ENCODE measurements at places on chromosomes 7 and 10.

DNA sequence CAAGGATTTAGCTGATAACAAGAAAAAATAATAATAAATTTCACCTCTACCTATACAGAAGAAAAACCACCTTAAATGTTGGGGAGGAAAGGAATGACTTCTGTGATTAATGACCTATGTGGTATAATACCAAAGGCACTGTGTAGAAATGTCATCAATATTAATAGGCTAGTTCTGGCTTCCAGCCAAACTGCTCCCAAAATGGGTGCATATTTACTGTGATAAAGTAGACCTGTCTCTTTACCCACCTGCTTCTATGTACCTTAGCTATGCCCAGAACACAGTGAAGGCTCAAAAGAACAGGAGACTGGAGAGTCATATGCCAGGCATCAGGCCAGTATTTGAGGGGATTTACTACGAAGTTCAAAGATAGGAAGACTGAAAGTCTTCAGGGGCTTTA lies 76.0 kb downstream of the ATE1 start:
- H3K36me3 ChIP-seq, result no peaks in the 10 kb centered on the region
- H3K4me1 ChIP-seq, result no peaks in the 10 kb centered on the region
- H3K4me3 ChIP-seq, result no peak overlapping the region
- no peak for DNase-seq

- H3K27ac ChIP-seq, result peak within 1 kb of the TSS; percentile 82
- H3K4me3 ChIP-seq, result peak within 1 kb of the TSS; percentile 71
- DNase-seq, result peak; percentile 62
Measured at GRCh38 chr7:82443547-82444219, at the start of gene CACNA2D1. TSS of gene CACNA2D1 (minus strand) at chr7:82443777.

DNA sequence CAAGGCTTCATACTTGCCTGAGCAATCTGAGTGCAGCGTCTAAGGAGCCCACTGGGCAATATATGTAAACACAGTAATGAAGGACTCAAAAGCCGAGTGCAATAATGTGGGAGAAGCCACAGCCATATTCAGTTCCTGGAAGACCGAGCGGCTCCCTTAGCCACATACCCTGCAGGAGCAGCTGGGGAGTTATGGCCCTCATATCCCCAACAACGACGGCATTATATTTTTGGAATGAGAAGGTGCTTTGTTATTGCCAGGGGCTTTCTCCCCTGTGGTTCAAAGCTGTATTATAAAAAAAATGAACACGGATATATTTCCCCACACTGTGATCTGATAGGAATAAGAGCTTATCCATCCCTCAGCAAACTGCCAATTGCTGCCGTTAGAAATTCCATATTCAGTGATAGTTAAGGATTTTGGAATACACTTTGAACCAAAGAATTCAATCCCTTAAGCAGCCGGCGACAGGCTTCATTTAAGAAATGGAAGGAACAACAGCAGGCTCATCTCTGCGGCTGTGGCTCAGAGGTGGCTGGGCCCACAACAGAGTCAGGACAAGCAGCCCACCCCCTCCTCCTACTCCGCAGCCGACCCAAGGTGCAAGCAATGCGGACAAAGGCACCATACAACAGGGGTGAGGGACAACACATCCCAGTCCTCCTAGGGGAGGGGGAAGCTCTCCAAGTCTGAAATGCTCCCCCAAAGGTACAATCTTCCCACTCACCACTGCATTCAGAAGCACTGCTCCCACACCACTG lies 77.2 kb downstream of the TNS3 start:
- no peak for DNase-seq
- H3K4me1 ChIP-seq, result peaks cover 43% of the 10 kb centered on the region
- peak overlapping the region; percentile 23 for H3K27ac ChIP-seq
- no peak overlapping the region for H3K4me3 ChIP-seq
- H3K27me3 ChIP-seq, result no peaks in the 10 kb centered on the region

- no peak for DNase-seq
- H3K4me3 ChIP-seq, result no peak overlapping the region
- H3K27ac ChIP-seq, result no peak overlapping the region
- no peaks in the 10 kb centered on the region for H3K4me1 ChIP-seq
Measured at GRCh38 chr10:62380016-62380415, 5.8 kb downstream of the ZNF365 start.

- no peak overlapping the region for H3K4me3 ChIP-seq
- no peaks in the 10 kb centered on the region for H3K27me3 ChIP-seq
- peak; percentile 44 for DNase-seq
- H3K4me1 ChIP-seq, result no peaks in the 10 kb centered on the region
- H3K27ac ChIP-seq, result peak overlapping the region; percentile 6
- no peaks in the 10 kb centered on the region for H3K36me3 ChIP-seq
Measured at GRCh38 chr7:81484261-81484660, 285.6 kb downstream of the HGF start.

GRCh38 chr7:54839575-54840213 lies 80.7 kb upstream of the SEC61G start:
- H3K27ac ChIP-seq, result no peak overlapping the region
- H3K4me1 ChIP-seq, result no peaks in the 10 kb centered on the region
- no peaks in the 10 kb centered on the region for H3K36me3 ChIP-seq
- no peak overlapping the region for H3K4me3 ChIP-seq

- no peak for DNase-seq
- H3K27ac ChIP-seq, result no peak overlapping the region
- H3K4me3 ChIP-seq, result no peak overlapping the region
- no peaks in the 10 kb centered on the region for H3K36me3 ChIP-seq
Measured at GRCh38 chr10:89258881-89259280, 7.3 kb upstream of the LIPA start.

DNA sequence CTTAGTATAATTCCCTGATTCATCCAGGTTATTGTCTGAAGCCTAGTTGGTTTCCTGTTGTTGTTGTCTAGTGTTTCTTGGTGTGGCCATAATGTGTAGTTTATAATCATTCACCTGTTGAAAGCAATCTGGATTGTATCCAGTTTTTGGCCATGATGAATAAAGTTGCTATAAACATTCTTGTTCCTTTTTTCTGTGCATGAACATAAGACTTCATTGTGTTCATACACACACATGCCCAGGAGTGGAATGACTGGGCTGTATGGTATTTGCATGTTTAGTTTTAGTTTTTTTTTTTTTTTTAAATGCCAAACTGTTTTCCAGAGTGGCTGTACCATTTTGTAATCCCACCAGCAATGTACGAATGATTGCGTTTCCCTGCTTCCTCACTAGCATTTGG lies 349.8 kb downstream of the SDK1 start:
- no peaks in the 10 kb centered on the region for H3K4me1 ChIP-seq
- H3K4me3 ChIP-seq, result no peak overlapping the region
- DNase-seq, result no peak
- no peaks in the 10 kb centered on the region for H3K36me3 ChIP-seq

DNA sequence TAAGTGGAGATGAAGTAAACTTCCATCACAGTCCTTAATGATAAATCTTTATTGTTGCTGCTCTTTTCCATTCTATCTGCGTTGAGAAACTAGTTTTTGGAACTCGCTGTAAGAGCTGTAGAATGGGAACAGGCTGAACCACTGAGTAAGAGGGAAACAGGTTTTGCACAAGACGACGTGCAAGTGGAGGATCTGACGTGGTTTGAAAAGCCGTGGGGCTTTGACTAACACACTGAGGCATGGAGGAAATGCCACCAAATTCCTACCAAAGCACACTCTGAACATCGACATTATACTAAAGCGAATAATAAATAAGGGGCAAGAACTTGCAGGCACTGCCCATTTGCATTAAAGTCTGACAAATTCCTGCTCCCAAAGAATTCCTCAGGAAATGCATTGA lies 160.6 kb downstream of the KLF6 start:
- H3K27me3 ChIP-seq, result no peaks in the 10 kb centered on the region
- no peak for DNase-seq
- H3K27ac ChIP-seq, result peak overlapping the region; percentile 50
- H3K4me3 ChIP-seq, result no peak overlapping the region

GRCh38 chr10:22148961-22149360 lies 68.9 kb downstream of the EBLN1 start:
- H3K36me3 ChIP-seq, result no peaks in the 10 kb centered on the region
- H3K27ac ChIP-seq, result no peak overlapping the region
- H3K27me3 ChIP-seq, result no peaks in the 10 kb centered on the region
- DNase-seq, result no peak

GRCh38 chr7:79386688-79387422 lies 66.6 kb downstream of the MAGI2 start:
- H3K36me3 ChIP-seq, result no peaks in the 10 kb centered on the region
- H3K4me3 ChIP-seq, result no peak overlapping the region
- H3K4me1 ChIP-seq, result no peaks in the 10 kb centered on the region
- no peak overlapping the region for H3K27ac ChIP-seq
- DNase-seq, result no peak

Measured in tibial nerve (tissue), 4 donors.